ENCODE measurements at places on chromosomes 12 and 14.
A peak's percentile ranks its signal among the peaks of the same experiment; 100 is the strongest.

- DNase-seq: no peak
Observed at GRCh38 chr12:93938931-93939330, 209.4 kb upstream of the PLXNC1 start.

GRCh38 chr12:100951756-100952155, 157.2 kb downstream of the ANO4 start:
- no peak for DNase-seq

DNA sequence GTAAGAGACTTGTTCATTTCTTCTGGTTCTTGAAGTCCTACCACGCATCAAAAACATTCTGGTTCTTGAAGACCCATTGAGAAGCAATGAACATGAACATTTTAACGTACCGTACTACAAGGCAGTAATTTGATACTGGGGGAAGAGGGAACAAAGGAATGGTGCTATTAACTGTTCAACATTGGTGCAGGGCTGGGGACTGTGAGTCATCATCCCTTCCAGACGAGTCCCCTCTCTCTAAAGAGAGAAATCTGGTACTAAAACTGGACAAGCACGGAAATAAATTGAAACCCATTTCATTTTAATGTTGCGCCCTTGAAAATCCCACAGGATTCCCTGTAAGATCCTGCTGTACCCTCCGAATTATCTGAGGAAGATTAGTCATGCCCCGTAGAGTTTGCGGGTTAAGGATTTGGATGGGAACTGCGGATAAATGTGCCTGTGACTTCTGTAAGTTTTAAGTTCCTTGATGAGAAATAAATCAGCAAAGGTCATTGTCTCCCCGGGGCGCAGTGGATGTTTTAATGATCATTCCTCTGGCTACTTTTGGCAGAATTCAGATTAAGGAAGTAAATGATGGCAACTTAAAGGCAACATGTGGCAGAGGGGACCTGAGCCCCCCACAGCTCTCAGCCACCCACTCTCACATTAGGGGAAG, 78.6 kb downstream of the KCNK13 start:
- DNase-seq: no peak

DNA sequence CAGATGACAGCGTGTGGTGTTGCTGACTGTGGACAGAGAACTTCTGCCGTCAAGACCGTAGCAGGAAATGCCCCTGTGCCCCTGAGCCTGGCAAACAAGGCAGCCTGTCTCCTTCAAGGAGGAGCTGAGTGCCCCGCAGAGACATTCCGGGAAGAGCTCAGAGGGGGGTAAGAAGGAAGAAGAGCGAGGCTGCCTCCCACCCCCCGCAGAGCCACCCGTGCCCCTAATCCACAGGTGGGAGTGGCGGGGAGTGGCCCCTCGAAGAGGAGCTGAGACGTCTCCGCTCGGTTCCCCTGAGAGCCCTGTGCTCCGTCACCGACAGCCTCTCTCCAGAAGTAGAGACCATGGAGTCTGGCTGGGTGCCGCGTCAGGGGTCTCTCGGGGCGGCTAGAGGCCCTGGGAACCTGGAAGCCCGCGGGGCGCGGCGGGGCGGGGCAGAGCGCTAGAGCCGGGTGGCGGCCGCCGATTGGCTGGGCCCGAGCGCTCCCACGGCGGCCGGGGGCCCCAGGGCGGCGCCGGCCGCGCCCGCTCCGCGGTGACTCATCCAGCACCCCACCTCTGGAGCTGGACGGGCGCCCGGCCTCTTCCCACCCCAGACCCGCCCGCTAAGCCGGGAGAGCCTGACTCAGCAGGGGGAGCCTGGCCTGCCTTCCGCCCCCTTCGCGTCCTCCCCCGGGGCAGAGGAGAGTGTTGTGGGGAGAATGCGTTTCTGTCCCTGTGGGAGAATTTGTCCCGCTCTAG, 25.2 kb upstream of the KRT78 start:
- peak; percentile 28 for DNase-seq

GRCh38 chr12:96187956-96188355, 6.2 kb upstream of the ELK3 start:
- DNase-seq: no peak

DNA sequence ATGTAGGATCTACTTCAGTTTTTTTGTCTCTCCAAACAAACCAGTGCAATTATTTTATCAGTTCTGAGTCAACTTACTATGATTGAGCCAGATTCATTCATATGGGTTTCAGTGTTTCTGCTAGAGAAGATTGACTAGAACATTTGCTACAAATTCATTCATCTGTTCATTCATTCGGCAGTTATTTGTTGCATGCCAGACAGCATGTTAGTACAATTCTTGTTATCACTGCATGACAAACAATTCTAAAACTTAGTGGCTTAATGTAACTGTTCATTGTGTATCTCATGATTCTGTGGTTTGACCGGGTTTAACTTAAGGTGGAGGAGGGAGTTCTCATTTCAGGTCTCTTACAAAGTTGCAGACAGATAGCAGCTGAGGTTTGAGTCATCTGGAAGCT, 52.3 kb downstream of the POLR3B start:
- DNase-seq: no peak

DNA sequence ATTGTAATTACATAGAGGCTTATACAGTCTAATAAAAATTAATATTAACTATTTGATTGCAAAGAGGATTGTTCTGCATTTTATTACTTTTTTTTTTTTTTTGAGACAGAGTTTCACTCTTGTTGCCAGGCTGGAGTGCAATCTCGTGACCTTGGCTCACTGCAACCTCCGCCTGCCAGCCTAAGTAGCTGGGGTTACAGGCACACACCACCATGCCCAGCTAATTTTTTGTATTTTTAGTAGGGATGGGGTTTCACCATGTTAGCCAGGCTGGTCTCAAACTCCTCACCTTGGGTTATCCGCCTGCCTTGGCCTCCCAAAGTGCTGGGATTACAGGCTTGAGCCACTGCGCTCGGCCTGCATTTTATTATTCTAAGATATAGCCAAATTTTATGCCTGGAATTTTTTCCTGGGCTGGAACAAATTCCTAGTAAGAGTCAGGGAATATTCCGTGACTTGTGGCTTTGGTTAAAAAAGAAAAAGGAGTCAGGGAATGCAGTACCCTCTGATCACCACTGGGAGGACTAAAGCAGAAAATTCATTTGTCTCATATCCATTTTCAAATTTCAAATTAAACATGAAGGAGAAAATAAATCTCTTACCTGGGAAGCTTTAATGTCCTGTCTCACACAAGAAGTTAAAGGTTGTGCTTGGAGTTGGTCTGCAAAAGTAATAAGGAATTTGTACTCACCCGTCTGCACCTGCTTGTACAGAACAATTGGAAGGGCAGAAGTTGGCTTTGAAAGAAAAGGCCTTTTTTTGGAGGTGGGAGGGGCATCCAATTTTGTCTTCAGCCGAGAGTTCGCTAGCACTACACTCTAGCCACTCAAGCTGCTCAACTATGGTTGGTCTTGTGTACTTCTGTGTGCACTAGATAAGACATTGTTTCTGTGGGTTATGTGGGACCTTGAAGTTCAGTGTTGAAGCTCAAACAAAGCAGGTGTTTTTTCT, 8.7 kb downstream of the MARK3 start:
- no peak for DNase-seq

DNA sequence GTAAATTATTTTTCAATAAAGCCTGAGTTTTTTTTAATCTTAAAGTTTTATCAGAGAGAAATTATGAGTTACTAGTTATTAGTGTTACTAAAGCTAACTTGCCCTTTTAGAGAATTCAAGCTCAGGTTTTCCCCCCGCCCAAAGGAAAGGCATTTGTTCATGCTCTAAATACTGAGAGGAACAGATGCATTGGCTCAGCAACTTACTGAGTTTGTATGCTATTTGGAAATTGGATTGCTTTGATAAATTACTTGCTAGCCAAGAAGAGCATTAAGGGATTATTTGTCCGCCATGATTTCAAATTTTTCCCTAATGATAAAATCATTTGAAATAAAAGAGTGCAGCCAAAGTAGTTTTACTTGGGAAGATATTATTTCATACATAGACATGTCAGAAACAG, 149.4 kb downstream of the METTL25 start:
- no peak for DNase-seq

DNA sequence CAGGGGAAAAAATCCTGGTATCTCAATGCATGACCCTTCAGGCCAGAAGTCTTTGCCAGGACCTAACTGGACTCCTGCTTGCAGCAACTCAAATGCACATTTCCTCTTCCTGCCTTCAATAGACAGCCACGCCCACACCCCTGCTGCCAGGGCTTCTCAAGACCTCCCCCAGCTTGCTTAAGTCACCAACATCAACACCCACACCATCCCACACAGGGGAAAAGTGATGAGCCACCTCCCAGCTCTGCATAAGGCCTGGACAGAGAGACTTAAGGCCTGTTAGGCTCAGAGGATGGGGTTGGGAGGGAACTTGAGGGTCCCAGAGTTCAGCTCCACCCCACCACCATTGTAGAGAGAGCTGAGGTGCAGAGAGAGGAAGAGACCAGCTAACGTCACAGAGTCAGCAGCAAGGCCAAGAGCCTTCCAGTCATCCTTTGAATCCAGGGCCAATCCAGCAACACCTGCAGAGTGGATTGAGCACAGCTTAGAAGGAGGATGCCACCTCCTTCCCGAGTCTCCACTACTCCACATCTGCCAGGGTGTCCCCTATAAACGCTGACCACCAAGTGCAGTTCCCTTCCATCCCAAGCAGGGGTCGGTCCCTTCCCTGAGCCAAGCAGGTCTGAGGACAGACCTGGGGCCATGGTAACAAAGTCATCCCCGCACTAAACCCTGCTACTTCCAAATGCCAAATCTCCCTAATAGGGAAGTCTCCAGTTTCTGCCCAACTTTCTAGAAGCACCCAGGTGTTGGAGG, 50.0 kb downstream of the KDM2B start:
- DNase-seq: peak; percentile 69

DNA sequence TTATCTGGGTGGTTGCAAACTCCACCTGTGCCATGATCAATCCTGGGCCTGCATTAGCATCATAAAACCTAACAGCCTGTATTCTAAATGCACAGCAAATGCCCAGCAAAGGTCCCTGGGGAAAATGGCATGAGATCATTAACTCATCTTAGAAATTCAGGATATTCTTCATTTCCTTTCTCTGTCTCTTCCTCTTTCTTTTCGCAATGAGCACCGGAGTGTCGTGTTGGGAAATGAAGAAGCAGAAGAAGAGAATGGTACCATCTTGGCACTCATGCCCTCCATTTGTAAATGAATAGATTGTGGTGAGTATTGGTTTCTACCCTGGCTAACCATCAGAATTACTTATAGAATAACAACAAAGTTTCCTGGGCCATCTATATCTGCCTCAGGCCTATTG, 193.6 kb downstream of the GALC start:
- no peak for DNase-seq

- no peak for DNase-seq
Observed at GRCh38 chr14:72876005-72876709, 17.7 kb downstream of the DPF3 start.

- DNase-seq: no peak
Observed at GRCh38 chr12:82408844-82409243, 50.5 kb downstream of the METTL25 start.

GRCh38 chr12:132078190-132078589, 65.9 kb downstream of the DDX51 start:
- DNase-seq: no peak

DNA sequence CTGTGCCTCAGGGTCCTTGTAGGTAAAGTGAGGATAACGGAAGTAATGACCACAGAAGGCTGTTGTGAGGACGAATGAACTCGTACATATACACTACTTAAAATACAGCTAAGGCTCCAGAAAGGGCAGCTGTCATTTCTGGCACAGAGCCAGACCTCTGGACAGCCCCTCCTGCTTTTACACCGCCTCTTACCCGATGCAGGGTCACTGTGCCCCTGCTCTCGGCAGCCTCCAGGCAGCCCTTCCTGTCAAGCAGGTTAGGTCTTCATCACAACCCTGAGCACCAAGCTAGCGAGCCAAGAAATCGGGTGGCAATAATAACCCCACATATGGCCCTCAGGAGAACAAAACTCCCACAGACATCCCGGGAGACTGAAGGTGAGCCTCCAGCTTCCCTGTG, 8.5 kb downstream of the TMEM229B start:
- DNase-seq: no peak

DNA sequence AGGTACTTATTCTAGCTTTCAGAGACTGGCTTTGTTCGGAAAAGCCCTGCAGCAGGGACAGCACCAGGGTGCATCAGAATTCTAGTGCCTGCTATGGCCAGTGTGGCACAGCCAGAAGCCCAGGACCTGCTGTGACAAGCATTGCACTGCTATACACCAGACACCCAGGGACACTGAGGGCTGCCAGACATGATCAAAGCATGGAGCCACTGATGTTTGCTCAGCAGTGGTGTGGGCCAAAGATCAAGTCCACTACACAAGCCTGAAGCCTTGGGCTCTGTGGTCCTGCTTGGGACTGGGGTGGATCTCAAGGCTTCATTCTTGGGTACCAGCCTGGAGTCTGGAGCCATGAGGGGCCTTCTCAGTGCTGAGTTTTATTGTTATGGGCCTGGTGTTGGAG, 36.1 kb upstream of the CDKN3 start:
- DNase-seq: no peak

DNA sequence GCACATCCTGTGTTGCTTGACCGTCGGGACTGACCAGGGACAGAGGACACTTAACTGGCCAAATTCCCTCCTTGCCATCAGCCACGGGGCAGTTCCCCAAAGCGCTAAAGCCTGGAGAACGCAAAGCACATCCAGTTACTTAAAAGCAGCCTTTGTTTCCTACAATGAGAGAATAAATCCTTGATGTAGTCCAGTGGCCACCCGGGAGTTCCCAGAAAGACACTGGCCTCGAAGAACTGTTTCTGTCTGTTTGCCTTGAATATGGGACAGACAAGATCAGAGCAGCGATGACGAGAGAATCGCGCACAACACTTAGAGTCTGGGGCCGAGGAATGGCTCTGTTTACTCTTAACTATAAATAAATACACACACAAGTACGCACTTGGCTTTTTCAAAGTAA, 102.2 kb downstream of the TNFAIP2 start:
- DNase-seq: no peak

GRCh38 chr12:3976351-3976938, 103.2 kb upstream of the PARP11 start:
- no peak for DNase-seq

DNA sequence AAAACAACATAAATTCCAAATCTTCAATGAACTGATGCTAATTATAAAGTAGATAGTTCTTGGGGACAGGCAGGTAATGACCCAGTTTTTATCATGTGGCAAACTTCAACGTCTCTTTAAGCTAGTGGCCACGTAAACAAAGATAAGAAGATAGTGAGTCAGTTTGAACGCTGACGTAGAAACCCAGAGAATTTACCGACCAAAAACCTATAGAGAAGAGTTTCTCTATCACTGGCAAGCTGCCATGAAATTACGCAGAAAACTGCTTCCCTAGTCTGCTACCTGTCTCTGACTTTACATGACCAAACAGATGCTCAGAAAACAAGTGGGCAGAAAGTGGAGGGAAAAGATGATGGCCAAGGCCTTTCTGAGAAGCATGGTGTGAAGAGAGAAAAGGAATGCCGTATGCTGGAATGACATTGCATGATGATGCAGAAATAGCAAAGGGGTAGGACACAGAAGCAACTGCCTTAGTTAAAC, 136.3 kb downstream of the ITPR2 start:
- DNase-seq: no peak

GRCh38 chr14:50452296-50452695, 55.6 kb upstream of the CDKL1 start:
- DNase-seq: no peak

DNA sequence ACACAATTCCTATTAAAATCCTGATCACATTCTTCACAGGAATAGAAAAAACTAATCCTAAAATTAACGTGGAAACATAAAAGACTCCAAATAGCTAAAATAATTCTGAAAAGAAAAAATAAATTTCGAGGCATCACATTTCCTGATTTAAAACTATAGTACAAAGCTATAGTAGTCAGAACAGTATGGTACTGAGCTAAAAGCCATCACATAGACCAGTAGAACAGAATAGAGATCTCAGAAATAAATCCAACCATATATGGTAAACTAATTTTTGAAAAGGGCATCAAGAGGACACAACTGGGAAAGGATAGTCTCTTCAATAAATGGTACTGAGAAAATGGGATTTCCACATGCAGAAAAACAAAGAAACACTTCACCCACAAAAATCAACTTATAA, 125.2 kb upstream of the DAAM1 start:
- no peak for DNase-seq
